AG04449 (cell line): ENCODE measurements at places on chromosomes 13 and 19.

- DNase-seq: no peak
Observed at GRCh38 chr13:45393941-45394570, 24.1 kb downstream of the SLC25A30 start.

DNA sequence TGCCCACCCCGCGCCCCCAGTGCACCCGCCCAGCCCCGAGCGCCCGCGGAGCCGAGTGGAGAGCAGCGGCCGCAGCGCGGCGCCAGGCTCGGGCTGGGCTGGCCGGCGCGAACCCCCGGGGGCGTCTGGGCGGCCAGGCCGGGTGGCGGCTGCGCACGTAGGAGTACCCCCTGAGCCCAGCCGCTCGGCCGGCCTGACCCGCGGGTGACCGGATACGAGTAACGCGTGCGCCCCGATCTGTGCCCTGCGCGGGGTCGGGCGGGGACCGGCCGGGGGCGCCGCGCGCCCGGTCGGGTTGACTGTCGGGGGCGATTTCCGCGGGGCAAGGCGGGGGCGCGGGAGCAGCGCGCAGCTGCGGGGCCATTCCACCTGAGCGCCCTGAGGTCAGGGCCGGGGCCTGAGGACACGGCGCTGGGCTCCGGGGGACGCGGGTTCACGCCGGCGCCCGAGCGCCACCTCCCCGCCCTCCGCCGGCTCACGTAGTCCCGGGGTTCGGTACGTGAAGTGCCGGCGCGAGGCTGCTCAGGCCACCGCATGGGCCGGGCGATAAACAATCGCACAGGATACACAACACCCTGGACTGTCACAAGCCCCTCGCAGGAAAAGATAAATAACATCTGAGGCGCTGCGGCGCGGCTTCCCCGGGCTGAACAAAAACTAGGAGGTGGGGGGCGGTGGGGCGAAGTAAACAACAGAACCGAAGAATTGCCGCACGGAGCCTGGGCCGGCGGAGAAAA, 37.6 kb upstream of the FLT1 start:
- no peak for DNase-seq

DNA sequence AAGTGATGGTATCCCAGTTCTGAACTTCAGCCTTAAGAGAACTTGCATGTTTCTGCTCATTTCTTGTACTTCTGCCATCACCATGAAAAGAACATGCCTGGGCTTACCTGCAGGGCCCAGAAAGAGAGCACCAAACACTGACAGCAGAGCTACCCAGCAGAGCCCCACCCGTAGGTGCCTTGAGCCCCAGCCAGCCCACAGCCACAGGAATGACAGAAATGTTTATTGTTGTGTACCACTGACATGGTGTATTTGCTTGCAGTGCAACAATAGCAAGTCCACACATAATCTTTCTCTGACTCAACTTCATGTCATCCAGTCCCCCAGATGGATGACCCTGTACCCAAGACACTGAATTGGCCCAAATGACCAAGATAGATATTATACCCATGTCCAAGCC, 195.2 kb downstream of the TSHZ3 start:
- DNase-seq: no peak

DNA sequence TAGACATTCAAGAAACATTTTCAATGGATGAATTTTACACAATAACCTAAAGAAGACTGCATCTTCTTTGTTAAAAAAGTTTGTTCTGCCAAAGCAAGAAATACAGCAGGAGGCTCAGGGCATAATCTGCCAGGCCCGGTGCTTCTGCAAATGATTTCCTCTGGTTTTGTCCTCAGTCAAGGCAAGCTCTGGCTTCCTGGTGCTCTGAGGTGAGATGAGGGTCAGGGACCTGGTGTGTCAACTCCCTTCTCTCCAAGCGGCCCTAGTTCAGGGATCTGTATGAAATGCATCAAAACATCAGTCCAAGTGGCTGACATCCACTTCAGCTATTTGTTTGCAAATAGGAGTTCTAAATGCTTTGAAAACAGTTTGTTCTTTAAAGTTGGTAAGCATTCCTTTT, 31.6 kb downstream of the LACC1 start:
- no peak for DNase-seq

DNA sequence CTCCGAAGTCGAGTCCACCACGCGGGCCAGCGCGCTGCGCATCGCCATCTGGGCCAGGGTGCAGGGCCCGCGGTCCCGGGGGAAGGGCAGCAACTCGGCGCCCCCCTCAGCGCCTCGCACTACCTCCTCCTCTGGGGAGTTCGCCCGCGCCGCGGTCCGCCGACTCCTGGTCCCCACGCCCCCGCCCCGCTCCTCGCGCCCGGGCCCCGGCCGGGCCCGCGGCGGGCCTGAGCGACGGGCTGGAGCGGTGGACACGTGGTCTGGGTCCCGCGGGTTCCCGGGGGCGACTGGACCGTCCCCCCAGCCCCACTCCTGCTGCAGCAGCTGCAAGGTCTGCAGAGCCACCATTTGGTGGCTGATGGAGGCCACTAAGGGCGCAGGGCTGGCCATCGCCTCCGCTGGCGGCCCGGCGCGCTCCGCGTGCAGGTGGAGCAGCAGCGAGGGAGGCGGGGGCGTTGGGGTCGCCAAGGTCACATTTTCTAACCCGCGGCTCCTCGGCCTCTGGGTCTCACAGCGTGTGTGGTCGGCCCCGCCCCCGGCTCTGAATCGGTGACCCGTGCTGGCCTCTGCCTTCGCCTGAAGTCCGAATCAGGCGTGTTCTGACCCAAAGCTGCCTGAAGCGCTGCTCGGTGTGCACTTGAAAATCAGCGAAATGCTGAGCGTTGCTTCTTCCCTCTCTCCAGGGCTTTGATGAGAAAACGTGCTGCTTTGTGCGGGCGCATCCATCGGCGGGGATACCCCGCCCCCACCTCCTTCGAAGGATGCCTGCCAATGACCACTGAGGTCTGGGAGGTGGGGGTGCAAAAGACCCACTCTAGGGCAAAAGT, at the start of gene DLEU7:
Gene DLEU7, minus strand, starts transcription at position 436 of the 827 bp plus-strand sequence. Its CDS starts 46 bp downstream, at position 390.
- no peak for DNase-seq

DNA sequence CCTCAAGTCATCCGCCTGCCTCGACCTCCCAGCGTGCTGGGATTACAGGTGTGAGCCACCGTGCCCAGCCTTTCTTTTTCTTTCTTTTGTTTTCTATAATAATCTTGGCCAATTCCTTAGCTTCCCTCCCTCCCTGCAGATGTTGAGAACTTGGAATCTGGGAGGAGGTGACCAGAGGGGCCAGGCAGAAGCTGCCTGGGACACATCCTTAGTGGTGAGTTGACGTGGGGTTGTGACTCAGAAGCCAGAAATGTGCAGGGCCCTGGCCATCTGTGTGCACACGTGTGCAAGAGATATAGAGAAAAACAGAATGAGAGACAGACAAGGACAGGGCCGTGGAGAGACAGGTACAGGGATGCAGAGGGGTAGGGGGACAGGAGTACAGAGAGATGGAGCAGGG, 154.3 kb downstream of the SIPA1L3 start:
- peak; percentile 36 for DNase-seq

GRCh38 chr19:19487077-19487949, 28.0 kb downstream of the TSSK6 start:
- DNase-seq: no peak

GRCh38 chr19:15635016-15635805, 5.5 kb upstream of the CYP4F3 start:
- DNase-seq: no peak

- no peak for DNase-seq
Observed at GRCh38 chr19:53165691-53166091, 6.8 kb upstream of the ZNF347 start.

DNA sequence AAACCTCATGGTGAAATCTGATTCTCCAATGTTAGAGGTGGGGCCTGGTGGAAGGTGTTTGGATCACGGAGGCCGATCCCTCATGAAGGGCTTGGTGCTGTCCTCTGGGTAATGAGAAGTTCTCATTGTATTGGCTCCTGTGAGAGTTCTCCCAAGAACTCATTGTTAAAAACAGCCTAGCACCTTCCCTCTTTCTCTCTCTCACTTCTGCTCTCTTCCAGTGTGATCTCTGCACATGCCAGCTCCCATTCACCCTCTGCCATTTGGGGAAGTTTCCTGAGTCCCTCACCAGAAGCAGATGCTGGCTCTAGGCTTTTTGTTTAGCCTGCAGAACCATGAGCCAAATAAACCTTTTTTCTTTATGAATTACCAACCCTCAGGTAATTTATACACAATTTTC, 3.1 kb upstream of the SUCLA2 start:
- DNase-seq: no peak

GRCh38 chr13:97977982-97978381, 24.5 kb downstream of the IPO5 start:
- no peak for DNase-seq

- DNase-seq: peak; percentile 24
Observed at GRCh38 chr13:105778196-105778595, 757.3 kb downstream of the EFNB2 start.

GRCh38 chr19:10000171-10000826, 10.0 kb downstream of the COL5A3 start:
- no peak for DNase-seq

DNA sequence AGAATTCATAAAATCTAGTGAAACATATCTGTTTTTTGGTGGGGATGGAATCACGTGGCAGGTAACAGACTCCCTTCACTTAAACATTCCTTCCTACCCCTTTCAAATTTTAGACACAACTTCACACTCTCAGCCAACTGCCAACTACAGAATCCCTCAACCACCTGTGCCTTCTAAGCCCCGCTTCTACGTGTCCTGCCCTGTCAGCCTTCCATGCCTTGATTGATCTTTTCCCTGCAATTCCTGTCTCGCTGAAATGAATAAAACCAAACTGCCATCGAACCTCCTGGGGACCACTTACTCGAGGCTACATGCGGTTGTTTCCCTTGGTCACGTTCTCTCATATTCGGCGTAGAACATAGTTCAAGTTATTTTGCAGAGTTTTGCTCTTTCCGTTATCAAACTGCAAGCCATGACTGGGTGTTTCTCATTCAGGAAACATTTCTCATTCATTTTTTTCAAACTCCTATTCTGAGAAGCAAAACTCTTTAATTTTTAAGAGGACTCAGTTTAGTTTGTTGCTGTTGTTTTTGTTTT, 1.1 kb downstream of the ZNF625 start:
- DNase-seq: no peak

DNA sequence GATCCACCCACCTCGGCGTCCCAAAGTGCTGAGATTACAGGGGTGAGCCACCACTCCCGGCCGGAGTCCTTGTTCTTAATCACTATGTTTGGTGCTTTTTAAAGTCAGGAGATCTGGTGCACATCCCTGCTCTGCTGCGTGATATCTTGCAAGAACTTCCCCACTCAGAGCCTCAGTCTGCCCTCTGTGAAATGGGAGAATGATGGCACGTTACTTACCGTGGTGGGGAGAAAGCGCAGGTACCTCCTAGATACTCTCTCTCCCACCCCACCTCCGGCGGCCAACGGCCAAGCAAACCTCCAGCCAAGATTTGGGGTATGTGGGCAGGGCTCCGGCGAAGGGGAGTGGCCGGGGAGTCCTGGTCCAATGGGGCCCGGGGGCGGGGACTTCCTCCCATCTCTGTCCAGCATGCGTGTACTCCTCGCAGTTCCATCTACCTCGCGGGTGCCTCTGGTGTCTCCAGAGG, at the start of gene RYR1:
Gene RYR1, plus strand, starts transcription at position 424 of the 466 bp plus-strand sequence. CDS start 139 bp downstream, outside the sequence.
- no peak for DNase-seq

- DNase-seq: no peak
Observed at GRCh38 chr13:36310417-36311108, 12.9 kb upstream of the CCDC169 start.

- no peak for DNase-seq
Observed at GRCh38 chr13:90538063-90538462, 809.4 kb upstream of the MIR17HG start.

DNA sequence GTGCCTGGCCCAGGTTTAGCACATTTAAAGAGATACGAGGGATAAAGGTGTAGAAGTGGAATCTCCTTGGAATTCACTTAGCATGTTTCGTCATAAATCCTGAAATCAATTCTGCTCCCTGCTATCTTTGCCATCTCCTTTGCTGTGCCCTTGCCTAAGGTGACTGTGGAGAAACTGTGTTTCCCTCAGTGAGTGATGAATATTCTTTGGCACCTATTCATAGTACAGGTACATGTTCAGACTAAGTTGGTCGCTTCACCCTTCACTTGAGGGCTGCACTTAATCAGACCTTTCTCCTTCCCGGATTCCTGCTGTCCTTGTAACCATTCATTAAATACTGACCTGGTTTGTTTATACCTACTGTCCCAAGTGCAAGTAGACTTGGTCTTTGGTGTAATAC, 17.8 kb downstream of the PCCA start:
- DNase-seq: no peak

GRCh38 chr13:86974251-86974994, 696.7 kb upstream of the SLITRK5 start:
- DNase-seq: no peak

- DNase-seq: no peak
Observed at GRCh38 chr13:113613789-113614379, 29.3 kb downstream of the TFDP1 start.

DNA sequence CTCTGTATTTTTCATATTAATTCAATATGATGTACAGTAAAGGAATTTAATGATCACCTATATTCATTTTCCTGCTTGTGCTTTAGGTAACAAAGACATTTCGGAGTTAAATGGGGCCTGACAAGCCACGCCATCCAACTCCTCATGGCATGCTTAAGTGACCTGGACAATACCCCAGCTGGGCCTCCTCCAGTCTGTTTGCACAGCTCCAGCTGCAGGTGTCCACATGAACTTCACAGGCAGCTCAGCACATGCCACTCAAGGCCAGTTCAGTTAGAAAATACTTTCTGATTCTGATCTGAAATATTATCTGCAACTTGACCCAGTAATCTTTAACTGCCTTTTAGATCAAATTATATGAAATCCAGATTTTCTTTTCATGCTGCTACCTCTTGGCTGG, 89.6 kb upstream of the SLC15A1 start:
- DNase-seq: no peak

DNA sequence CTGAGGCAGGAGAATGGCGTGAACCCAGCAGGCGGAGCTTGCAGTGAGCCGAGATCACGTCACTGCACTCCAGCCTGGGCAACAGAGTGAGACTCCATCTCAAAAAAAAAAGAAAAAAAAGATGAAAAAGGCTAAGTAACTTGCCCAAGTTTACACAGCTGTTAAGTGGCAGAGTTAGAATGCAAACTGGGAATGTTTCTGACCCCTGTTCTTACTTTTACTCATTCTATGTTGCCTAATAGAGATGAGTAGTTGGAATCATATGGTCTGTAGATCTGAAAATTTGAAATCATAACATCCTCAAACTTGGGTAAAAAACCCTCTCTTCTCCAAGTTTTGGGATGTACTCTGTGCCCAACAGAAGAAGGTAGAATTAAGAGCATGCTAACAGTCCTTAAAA, 235.8 kb upstream of the RFC3 start:
- DNase-seq: no peak
